Activated CD8-positive, alpha-beta memory T cell treated with anti-CD3 and anti-CD28 coated beads for 24 hours (primary cell): ENCODE measurements at places on chromosomes 7 and 10.

DNA sequence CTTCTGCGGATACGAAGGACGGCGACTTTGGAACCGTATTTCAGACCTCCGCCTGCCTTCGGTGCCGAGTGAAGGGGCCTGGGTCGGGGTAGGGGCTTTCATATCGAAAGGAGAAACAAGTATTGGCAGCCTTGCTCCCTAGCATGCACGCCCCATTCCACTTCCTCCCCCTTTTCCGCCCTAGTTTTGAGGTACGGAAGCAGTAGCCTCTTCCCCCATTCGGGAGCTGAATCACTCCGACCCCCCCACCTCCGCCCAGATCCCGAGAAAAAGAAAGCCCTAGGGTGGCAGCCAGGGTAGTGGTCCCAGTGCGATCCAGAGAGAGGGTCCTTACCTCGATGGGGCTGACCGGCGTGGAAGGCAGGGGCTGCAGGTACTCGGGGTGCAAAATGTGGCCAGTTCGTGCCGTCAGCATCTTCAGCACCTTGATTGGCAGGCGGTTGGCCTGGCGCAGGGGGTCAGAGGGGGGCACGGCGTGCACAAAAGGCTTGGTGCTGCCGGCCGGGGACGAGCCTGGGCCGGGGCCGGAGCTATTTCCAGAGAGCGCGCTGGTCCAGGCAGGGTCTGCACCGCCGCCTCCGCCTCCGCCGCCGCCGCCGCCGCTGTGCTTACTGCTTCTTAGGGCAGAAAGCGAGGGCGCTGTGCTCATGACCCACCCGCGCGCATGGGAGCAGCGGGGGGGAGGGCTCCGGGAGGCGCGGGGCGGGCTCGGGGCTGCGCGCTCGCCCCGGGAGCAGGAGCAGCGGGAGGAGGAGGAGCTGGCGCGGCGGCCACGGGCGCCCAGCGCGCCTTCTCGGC lies 594 bp downstream of the ZNF503 start:
- peak; percentile 70 for DNase-seq

DNA sequence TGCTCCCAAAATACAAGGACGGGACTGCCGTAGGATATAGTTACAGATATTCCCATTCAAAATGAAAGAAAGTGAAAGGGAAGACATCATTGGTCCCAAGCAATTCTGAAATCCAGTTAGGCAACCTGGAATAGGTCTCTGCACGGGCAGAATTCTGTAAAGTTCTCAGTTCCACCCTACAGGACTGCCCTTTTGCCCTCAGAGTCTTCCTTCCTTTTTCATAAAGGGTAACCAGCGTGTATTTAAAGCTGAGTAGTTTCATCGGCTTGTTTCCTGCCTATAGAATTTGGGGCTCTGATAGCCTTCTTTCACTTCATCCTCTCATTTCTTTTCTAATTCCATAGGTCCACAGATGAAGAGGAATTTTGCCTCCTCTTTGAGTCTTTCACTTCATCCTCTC lies 20.0 kb downstream of the COPG2 start:
- DNase-seq, result no peak

DNA sequence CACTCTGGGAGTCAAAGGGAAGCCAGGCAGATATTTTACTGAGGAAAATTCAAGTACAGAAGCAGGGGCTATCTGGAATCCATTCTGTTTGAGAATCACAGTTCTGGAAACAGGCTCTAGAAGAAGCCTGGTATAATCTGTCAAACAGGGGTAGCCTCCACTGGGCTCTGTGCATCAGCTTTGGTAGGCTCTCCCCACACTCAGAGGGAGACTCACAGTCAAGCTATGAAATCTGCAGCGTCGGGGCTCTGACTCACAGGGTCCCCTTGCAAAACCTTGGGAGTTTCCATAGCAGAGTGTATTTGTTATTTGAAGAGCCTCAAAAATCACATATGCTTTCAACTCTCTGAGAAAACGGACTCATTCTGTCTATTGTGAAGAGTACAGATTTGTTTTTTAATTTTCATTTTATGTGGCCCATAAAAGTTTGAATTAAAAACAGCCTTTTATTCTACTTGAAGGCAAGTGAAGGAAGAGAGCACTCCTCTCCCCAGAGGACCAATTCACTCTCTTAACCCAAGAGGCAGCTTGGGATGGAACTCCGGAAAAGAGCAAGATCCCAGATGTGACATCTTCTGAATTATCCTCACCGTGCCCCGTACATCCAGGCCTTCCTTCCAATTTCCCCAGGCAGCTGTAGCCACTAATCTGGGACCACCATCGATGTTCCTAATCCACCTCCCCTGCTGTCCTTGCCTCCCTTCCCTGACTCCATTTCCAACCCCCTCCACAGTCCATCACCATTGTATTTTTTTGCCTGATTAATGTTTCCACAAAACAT lies 590.9 kb upstream of the MGMT start:
- DNase-seq, result peak; percentile 7

GRCh38 chr7:140624392-140625191 lies 16.0 kb downstream of the DENND2A start:
- DNase-seq, result no peak

- DNase-seq, result no peak
These were observed 128.7 kb downstream of the SH3PXD2A start for GRCh38 chr10:103726637-103727036.

- DNase-seq, result no peak
These were observed 422.8 kb downstream of the EXOC4 start for GRCh38 chr7:133675510-133676218.

DNA sequence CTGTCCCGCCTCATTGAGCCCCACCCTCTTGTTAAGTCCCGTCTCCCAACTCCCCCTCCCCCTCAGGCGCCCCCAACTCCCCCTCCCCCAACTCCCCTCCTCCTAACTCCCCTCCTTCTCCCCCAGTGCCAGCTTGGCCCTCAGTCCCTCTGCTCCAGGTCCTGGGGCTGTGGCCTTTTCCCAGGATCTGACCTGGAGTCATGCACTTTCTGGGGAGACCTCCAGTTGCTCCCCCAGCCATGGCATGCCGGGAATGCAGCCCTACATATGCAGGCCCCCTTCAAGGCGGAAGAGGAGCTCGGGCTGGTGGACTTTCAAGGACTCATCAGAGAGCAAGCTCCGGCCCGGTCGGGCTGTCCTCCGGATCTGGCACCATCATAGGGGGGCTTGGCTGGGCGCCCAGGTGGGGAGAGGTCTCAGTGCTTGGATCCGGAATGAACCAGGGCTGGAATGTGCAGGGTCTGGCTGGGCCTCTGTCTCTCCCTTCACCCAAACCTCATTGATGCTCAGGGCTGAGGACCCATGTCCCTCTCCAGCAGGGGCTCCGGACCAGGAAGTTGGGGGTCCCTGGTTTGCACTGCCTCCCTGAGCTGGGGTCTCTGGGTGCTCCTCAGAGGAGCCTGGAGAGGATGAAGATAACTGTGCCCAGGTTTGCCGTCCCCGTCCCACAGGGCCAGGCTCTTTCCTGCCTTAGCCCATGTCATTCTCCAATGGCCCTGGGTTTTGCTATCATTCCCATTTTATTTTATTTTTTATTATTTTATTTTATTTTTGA lies 41.1 kb downstream of the TMEM270 start:
- no peak for DNase-seq

DNA sequence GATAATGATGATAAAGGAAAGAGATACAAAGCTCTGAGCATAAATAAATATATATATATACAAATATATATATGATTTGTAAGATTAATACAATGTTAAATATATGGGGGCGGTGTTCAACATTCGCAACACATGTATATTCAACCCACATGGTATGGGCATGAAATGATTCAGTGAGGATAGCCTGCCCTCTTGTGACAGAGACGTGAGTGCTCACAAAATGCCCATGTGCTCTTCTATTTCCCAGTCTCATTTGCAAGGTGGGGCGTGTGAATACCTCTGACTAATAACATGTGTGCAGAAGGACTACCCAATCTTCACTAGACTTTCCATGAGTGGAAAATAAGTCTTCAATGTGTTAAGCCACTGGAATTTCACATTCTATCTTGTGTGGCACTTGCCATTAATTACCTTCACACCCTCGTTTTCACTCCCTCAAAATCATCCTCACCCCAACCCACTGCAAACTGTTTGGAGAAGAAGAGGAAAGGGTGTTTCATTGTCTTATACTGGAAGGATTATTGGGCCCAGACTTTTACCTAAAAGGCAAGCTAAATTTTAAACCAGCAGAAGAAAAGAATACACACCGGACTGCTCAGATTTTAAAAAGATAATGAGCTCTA lies 26.9 kb downstream of the ASAH2 start:
- no peak for DNase-seq

DNA sequence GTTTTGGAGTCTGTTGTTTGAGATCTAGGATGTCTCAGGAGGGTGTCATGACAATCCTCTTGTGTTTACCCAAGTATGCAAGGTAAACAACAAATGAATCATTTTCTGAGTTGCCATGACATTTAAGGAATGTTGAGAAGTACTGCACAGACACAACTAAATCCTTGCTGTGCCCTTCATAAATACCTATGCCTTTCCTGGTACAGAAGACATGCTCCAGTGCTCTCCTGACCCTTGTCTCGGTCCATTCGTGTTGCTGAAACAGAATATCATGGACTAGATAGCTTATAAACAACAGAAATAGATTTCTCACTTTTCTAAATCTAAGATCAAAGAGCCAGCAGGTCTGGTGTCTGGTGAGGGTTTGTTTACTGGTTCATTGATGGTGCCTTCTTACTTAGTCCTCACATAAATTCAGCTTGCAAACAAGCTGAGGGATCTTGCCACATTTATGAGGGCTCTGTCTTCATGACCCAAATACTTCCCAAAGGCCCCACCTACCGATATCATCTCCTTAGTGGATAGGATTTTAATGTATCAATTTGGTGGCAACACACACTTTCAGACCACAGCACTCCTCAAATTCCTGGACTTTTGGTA lies 341.8 kb upstream of the SEMA3A start:
- no peak for DNase-seq
